ENCODE measurements at places on chromosomes 3 and 15.

GRCh38 chr3:134823679-134824078, 28.6 kb downstream of the EPHB1 start:
- DNase-seq, result no peak

DNA sequence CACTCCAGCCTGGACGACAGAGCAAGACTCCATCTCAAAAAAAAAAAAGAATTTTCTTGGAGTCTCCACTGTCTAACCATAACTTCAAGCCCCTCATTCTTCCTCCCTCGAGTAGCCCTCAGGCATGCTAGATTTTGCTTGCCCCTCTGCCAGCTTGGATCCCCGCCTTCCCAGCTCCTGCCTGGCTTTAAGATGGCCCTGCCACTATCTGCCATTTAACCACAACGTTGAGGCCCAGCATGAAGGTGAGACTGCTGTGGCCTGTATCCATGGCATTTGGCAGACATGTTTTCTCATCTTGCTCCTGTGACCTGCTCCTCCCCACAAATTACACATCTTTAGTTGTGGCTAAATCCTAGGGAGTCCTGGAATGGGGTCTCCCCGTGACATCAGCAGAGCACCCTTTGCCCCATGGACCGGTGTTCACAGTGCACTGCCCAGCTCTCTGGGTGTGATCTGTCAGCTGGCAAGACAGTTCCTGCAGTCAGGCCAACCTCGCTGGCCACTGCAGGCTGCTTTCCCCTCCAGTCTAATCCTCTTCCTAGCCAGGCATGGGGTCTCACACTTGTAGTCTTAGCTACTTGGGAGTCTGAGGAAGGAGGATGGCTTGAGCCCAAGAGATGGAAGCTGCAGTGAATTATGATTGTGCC, 10.4 kb downstream of the VPS18 start:
- no peak for DNase-seq

DNA sequence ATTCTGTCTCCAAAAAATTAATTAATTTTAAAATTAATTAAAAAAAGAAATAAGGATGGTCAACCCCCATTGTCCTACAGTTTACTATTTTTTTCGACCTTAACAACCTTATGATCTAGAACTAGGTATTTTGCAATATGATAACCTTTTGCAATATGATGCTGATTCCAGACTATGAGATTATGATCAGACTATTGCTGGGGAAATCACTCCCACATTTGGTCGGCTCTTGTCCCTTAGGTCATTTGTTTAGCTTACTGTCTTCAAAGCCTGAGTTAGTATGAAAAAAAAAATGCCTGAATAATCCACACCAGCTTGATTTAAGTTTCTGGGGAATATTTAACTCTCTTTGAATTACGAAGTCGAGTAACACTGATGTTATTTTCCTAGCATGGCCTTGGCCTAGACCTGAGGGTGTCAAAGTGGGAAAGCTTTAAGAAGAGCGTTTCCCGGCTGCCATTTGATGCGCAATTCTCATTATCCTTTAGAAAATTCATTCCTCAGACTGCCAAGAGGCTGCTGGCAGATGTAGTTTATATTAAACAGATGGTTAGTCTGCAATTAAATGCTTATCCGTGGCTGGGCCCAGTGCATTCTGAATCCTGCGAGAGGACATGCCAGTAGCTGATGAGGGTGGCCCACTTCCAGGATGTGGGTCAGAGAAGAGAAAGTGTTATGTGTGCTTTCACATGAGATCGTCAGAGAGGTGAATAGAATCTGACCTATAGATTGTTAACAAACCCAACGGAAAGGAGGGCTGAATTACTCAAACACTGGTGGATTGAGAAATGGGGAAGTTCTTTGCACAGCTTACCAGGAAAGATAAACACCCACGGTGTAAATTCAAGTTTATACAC, 496.0 kb upstream of the THBS1 start:
- DNase-seq, result peak; percentile 30

DNA sequence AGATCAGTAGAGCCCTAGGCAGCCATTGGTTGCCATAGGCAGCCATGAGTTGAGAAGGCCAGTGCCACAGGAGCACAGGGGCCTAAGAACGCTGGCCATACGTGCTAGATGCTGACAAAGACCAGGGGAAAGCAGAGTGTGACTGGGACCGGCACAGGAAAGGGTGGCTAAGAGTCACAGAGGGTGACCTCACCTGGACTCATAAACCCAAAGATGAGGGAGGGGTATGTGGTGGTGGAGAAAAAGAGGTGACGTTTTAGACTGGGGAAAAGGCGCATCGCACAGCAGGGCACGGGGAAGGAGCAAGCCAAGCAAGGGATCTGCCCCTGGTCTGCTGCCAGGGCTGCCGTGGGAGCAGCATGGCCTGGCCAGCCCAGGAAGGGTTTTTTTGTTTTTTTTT, 122.5 kb downstream of the VGLL4 start:
- no peak for DNase-seq

DNA sequence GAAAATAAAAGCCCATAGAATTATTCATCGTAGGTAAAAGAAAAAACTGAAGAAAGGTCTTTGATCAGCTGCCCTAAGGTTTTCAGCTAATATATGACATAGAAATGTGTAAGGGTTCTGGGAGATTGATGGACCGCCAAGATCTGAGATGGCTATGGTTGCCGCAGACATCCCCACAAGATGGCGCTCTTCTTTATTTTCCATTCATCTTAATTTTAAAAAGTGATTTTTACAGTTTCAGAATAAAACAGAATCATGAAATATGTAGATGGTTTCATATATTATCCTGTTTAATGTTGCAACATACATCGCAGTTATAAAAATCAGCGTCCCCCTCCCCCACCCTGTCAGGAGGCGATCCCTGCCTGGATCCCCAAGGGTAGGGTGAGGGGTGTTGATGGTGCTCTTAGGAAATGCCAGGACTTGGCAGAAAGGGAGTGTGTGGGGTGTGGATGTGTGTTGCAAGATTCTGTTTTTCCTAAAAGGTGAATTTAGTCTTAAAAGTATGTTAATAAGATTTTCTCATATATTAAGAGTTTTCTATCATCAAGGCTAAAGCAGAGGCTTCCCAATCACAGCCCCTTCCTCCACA, 68.8 kb downstream of the ANXA2 start:
- DNase-seq, result peak; percentile 9

DNA sequence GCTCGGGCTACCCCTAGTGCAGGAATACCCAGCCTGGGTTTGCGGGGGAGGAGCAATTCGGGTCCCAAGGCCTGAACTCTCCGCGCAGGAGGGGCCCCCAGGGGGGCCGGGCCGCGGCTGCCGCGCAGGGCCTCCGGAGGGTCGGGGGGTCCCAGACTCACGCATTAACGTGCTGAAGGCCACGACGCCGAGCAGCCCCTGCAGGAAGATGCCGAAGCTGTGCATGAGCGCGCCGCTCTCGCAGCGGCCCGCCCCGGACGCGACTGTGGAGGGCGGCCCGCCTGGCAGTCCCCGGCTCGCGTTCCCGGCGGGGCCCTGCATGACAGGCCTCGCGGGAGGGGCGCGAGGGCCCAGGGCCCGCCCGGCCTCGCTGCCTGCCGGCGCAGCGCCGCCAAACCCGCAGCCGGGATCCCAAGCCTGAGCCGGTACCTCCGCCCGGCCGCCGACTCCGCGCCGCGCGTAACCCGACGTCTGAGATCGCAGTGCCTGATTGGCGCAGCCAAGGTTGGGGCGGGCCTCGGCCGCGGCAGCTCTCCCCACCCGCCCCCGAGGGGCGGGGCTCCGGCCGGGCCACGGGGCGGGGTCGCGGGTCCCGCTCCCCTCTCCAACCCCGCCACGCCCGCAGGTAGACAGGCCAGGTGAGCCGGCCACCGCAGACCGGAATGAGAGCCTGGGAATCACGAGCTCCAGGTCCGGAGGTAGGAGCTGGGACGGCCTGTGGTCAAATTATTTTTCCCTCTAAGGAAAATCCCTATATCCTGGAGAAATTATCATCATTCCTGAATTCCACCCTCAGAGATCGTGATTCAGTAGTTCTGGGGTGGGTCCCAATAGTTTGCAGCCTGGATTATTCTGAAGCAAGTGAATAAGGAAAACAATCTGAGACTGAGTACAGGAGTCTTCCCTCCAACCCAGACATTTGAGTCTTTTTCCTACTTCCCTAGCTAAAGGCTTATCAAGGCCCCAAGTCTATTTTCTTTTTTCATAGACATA, at the start of gene STIMATE:
Gene STIMATE, minus strand, starts transcription at position 419 of the 993 bp plus-strand sequence. Its CDS starts 98 bp downstream, at position 321.
- DNase-seq, result peak; percentile 87

DNA sequence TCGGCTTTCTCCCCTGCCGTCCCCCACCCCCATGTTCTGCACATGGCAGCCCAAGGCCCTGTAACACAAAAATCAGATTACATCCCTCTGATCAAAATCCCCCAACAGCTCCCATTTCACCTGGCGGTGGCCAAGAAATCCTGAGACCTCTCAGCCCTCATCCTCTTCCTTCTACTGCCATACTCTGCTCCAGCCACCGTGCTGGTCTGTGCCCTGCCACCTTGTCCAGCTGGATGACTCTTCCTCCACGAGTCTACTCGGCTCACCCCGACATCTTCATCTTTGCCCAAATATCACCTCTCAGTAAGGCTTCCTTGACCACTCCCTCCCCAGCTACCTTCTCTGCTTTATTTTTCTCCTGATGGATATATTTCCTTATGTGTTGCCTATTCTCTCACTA, 3.1 kb downstream of the CCDC51 start:
- DNase-seq, result no peak

- DNase-seq, result no peak
Measured at GRCh38 chr15:95132774-95133173, 901.4 kb downstream of the MCTP2 start.

DNA sequence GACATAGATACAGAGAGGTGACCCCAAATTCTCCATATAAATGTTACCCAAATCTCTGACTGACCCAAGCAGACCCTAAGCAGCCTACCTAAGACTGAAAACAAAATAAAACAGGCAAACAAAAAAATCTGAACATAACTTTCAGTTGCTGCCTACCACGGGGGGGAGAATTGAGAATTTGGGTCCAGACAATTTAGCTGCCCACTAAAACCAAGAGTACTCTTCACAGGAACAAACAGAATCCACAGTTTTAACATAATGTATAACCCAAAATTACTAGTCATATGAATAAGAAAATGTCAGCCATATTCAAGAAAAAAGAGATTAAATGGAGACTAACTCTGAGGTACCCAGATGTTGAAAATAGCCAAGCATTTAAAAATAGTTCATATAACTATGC, 44.4 kb downstream of the SRPRB start:
- DNase-seq, result no peak

- no peak for DNase-seq
Measured at GRCh38 chr15:50304836-50305235, 39.3 kb upstream of the HDC start.

DNA sequence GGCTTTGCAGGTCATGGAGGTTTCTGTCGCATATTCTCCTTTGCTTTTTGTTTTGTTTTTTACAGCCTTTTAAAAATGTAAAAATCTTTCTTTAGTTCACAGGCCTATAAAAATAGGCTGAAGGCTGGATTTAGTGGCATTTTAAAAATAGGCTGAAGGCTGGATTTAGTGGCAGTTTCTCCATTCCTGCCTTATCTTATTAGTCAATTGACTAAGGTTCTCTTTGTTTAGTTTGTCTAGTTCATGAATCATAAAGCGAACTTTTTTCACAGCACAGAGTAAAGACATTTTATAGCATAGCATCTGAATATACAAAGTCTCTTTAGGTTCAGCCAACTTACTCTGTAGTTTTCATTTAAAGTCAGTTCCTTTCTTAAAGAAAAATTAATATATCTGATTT, 31.4 kb downstream of the AP4E1 start:
- no peak for DNase-seq

- peak; percentile 43 for DNase-seq
Measured at GRCh38 chr15:62066663-62067447, at the start of gene C2CD4A. Gene C2CD4A, plus strand, starts transcription at chr15:62066977. Its CDS starts 637 bp downstream, at chr15:62067614.

DNA sequence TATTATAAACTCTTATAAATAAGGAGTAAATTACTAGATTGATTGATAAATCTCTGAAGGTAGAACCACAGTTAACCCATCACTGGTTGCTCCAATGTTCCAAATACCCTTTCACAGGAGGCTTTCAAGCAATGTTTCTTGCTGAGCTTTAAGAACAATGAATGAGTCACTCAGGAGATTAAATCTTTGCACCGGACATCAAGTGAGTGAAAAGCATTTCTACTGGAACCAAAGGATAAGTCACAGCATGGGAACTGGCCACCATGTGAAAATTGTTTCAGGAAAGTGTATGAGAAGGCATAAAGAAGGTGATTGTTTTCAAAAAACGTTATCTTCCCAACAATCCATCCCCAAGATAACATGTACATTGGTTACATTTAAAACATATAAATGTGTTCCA, 90.6 kb downstream of the CNTN3 start:
- DNase-seq, result no peak

GRCh38 chr3:152550284-152550683, 281.6 kb downstream of the MBNL1 start:
- no peak for DNase-seq

GRCh38 chr3:185423178-185423577, 60.2 kb downstream of the MAP3K13 start:
- DNase-seq, result no peak

- no peak for DNase-seq
Measured at GRCh38 chr3:140434261-140434905, 243.5 kb upstream of the TRIM42 start.

DNA sequence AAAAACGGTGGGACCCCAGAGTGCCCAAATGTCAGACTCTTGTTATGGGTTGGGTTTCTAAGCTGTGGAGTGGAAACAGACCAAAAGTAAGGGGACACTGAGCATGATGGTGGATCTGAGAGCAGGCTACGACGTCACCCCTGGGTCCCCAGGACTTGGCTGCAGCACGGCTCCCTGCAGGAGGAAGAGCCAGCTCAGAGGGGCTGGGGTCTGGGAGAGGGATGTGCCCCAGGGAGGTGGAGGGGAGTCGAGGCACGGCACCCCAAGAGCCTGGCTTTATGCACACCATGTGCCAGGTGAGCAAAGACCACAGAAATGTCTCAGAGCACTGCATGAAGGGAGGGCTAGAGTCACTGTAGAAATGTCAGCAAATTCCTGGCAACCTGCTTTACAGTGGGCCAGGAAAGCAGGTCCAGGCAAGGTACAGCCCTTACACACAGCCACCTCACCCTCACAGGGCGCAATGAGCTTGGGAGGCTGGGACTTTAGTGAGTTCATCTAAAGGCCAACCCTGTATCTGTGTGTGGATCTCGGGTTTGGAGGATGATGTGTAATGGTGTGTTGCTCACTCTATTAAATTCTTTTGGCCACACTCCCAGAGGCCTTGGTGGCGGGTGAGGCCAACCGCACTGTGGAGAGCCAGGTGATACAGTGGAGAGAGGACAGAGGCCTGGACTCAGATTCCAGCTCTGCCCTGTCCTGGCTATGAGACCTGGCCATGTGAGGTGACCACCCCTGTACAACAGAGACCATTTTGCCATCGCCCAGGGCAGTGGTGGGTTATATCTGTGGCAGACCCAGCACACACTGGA, 14.1 kb downstream of the CTSH start:
- DNase-seq, result no peak
